ENCODE measurements at places on chromosomes 5 and 9. TPM values are rescaled to one million over a fixed set of nuclear protein-coding genes. Genes with fewer than 3 reads are reported as not detected.
A peak's percentile ranks its signal among the peaks of the same experiment; 100 is the strongest.

- DNase-seq = no peak
These were observed 82.6 kb downstream of the SMIM23 start for GRCh38 chr5:171868236-171868635.

DNA sequence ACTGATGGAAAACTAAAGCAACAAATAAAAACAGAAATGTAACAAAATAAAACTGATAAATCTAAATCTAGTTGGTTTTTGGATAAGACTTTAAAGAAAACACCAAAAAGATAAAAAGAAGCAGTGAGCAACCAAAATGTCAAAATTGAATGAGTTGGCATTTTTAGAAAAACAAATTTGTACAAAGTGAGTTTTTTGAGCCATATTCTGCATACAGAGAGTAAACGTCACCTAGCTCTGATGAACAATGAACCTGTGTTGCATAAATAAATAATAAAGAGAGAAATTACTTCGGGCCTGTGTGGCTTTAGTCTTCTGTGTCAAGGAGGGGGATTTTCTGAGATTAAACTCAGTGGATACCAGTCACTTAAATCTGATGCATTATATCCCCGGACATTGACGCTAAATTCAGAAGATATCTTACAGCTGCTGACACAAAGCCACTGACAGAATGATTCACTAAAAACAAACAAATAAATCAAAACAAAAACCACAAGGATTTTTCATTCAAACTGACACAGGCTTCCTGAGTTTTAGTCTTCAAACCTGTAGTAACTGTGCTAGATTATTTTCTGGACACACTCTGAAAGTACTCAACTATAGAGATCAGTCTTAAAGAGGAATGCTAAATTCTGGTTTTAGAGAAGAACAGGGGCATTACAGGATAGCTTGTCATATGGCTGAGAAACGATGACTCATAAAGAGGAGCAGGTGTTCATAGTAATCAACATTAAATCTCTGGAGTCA, 403.5 kb upstream of the ST8SIA4 start:
- DNase-seq = no peak

DNA sequence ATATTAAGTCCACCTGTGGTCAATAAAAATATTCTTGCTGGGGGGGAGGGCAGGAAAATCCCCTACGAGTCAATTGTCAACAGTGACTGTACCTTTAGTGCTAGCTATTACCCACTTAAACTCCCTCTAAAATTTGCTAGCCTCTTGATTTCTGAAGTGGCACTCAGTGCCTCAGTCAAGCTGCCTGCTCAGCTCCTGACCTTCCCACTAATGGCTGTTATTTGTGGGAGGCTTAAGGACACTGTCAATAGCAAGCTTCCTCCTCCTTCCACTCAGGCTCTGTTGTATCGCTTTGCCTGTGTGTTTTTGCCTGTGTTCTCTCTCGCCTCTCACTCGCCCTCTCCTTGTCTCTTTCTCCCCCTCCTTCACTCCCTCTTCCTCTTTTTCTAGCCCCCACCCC, 140.8 kb downstream of the BNC2 start:
- DNase-seq = no peak

DNA sequence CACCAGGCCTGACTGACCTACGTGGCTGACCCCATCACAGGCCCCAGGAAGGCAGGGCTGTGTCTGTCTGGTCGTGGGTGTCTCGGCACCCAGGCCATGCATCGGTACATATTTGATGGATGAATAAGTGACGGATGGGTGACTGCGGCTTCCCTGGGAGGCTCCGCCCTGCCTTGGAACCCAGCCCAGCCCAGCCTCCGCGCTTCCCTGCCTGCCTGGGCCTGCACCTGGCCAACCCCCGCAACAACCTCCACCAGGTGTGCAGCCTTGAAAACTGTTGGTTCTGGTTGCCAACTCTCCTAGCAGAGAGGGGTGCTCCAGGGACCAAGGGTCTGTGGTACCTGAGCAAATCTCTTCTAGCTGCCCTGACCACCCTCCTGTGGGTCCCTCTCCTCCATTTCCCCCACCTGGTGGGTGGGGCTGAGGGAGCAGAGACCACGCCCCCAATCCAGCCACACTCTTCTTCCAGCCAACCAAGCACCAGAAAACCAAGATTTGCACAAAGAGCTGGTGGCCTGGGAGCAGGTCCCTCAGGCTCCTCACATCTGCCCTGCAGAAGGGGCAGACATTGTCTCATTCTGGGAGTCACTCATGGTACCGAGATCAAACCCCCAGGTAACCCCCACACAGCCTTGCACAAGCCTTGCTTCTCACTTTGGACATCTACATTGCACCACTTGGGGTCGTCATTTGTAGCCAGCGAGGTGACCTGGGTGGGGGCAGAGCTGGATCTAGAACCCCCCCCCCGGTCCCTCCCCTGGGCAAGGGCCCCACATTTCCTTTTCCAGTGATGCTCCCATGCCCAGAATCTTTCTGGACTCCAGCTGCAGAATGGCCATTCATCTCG, 100.6 kb upstream of the IER5L start:
- peak; percentile 45 for DNase-seq

- DNase-seq = no peak
These were observed 139.0 kb upstream of the SLC27A6 start for GRCh38 chr5:128826275-128826674.

DNA sequence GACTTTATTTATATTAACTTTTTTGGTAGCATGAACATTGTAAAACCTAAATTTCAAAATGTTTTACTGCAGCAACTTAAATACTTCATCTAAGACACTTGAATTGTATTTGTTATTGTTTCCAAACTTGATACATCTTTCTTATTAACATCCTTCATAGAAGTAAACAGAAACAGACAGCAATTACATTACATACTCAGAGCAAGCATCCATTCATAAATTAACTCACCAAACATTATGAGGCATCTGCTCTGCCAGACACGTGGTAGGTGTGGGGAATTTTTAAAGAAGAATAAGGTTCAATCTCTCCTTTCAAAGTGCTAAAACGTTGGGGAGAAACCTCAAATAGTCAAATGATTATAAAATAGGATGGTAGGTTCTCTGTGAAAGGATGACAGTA, 130.8 kb downstream of the MUSK start:
- DNase-seq = no peak

DNA sequence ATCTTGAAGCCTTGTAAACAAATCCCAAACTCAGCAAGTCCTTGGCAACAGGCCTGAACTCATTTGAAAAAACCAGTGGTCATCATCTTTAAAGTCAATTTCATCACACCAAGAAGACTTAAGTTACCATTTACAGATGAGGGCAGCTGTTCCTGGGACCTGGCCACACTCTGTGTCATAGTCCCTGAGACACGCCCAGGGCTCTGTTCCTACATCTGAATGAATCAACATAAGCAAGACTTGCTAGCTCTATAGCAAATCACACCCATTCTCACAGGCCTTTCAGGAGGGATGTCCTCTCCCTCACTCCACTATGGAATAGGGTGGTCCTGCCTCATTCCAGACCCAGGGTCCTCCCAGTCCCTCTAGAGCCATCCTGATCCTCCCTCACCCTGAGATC, 142.8 kb downstream of the NSG2 start:
- DNase-seq = no peak

GRCh38 chr5:160466889-160467554, 45.4 kb downstream of the PTTG1 start:
- no peak for DNase-seq

GRCh38 chr9:126514037-126514821, 99.5 kb upstream of the LMX1B start:
- DNase-seq = peak; percentile 89

- no peak for DNase-seq
These were observed 2.1 kb upstream of the ANXA1 start for GRCh38 chr9:73149371-73150067.

GRCh38 chr9:121824651-121825030, 173.2 kb downstream of the DAB2IP start:
- peak; percentile 5 for DNase-seq

DNA sequence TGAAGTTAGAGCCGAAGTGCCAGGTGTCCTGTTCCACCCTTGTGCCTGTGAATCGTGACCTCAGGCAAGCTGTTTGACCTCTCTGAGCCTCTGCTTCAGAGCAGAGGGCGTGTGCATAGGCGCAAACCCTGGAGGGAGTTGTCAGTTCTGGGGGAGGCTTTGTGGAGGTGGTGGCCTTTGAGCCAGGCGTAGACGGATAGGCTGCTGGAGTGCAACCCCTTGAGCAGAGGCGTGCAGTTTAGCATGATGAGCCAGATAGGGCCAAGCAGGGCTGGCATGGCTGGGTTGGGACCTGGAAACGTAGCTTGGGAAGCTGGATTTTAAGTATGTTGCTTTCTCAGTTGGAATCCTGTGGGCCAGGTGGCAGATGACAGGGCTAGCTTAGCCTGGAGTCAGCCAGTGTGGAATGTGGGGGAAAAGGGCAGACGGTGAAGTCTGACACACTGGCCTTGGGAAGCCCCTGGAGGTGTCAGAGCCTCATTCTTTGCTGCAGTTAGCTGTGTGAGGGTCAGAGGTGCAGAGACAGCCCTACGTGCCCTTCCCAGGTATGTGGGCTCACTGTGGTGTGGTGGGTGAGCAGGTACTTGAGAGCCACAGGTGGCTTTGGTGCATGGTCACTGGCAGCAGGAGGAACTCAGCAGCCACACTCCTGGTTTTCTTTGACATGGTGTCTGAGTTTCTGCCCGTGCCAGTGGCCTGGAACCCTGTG, 93.4 kb downstream of the DAB2IP start:
- no peak for DNase-seq

DNA sequence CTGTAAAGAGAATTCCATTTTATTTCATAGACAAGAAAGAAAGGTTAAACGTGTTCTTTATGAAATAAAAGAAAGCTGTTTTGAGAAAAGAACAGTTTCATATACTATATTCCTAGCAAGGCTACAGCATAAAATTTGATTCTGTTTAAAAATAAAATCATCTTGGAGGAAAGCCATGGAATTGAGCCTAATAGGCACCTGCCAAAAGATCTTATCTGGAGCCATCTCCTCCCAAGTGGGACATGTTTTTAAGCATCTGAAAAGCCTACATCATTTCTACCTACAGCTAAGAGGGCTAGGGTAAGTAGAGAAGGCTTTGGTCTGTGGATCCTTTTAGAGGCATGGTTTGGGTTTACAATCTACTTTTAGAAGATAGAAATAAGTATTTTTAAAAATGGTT, 89.3 kb downstream of the GAS1 start:
- DNase-seq = no peak

- DNase-seq = no peak
These were observed 253.2 kb downstream of the CDH18 start for GRCh38 chr5:19734776-19735175.

GRCh38 chr5:57662991-57663390, 180.4 kb upstream of the ACTBL2 start:
- DNase-seq = no peak

- DNase-seq = no peak
These were observed 10.5 kb upstream of the MYOT start for GRCh38 chr5:137856916-137857862.

GRCh38 chr9:90858457-90858901, 56.9 kb downstream of the SYK start:
- DNase-seq = no peak

- no peak for DNase-seq
These were observed 270.8 kb upstream of the DAPK1 start for GRCh38 chr9:87226896-87227295.

- DNase-seq = no peak
These were observed 8.9 kb downstream of the PHF2 start for GRCh38 chr9:93585259-93585658.

DNA sequence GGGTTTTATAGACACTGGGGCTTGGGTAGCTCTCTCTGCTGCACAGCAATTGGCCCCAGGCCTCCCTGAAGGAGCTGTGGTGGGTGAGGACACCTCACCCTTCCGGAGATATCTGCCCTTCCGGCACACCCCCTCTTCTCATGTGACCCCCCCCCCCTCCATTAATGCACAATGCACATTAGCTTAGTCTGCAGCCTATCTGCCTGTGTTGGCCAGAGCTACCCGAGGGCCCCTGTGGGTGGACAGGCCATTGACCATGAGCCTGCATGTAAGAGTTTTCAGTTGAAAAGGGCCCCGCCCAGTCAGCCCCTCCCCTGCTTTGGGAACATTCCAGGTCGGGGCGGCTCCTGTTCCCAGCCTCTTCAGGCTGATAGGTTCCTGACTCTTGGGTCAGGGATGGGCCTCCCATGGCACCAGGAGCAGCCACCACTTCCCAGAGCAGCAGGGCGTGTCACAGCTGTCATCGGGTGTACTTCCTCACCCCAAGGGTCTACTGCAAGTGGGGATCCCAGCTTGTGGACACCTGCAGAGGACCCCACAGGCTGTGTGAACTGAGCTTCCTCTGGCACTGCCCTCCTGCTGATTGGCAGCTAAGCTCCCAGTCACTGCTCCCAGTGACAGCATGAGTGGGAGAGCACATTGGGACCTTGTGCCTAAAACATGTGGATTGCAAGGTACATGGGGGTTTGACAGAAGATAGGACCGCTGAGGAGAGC, 17.8 kb downstream of the PHF2 start:
- DNase-seq = peak; percentile 70

GRCh38 chr9:133979921-133980863, 11.9 kb downstream of the VAV2 start:
- peak; percentile 70 for DNase-seq

DNA sequence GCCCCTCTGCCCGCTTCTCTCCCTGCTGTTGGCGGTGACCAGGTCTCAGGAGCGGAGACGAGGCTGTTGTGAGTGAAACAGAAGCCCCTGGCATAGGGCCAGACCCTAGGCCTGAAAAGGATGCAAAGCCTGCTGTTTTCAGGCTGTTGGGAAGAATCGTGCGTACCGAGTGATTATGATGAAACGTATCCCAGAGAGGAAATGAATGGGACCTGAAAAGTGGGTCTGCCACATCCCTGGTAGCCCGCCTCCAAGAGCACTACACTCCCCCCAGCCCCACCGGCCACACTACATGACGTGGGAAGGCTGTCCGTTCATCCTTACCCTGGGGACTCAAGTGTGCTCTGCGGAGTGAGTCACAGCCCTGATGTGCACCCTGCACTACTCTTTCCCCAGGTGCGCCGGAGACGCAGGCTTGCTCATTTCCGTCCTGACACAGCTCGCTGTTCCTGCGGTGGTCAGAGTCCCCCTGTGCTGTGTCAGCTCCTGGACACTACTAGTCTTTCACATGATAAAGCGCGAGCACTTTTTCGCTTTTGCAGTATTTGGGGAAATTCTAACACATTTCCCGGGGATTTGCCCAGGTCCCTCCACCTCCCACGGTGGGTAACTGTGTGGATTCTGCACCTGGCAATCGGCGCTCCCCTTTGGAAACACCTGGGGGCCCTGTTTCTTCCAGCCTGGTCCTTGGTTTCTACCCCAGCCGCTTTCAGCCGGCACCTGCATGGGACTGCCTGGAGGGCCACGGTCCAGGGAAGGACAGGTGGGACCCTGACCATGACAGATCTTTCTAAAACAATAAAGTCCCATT, 91.5 kb downstream of the ANKRD33B start:
- peak; percentile 53 for DNase-seq

DNA sequence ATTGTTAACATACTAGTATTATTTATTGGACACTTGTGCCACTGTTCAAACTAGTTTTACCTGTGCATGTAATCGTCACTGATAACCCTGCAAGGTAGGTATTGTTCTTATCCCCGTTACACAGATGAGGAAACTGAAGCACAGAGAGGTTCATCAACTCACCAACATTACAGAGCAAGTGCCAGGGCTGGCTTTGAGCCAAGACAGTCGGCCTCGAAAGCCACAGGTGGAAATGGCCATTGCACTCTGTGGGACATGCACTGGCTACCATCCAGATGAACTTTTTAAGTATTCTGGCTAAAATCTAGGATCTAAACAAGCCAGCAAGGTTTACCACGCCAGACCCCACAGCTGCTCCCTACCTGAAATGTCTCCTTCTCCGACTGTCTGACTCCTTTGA, 57.9 kb downstream of the TEX10 start:
- DNase-seq = no peak

OR5C1 gene
- total RNA-seq = not detected

DCAF10 gene
- total RNA-seq = 27.7 TPM

KIF4B gene
- total RNA-seq = not detected

PPP1R26 gene
- total RNA-seq = 8.0 TPM

NEURL1B gene
- 38.6 TPM for total RNA-seq

DHX29 gene
- 23.1 TPM for total RNA-seq

RASA1 gene
- 22.6 TPM for total RNA-seq

ARHGEF39 gene
- 0.46 TPM for total RNA-seq

Data from posterior vena cava (tissue), 2 donors.